ENCODE measurements at places on chromosomes 7 and 10.

GRCh38 chr7:20194343-20194995 lies 22.7 kb downstream of the MACC1 start:
- DNase-seq: no peak

DNA sequence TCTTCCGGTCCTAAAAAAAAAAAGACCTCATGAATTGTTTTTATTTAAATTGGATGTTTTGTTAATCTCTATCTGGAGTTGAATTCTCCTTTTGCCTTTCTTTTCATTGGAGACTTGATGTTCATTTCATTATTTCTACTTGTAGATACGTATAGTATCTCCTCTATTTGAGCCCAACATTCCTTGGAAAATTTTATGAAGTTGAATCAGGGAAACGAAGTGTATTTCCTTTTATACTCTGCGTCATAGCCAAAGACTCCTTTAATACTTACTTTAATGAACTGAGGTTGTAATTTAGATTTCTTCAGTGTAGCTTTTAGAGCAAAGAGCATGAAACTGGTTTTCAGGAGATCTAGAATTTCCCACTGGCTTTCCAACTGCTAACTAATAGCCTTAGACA lies 132.4 kb downstream of the KIAA1217 start:
- DNase-seq: no peak

- DNase-seq: no peak
Observed at GRCh38 chr10:43172645-43173044, 34.4 kb downstream of the CSGALNACT2 start.

DNA sequence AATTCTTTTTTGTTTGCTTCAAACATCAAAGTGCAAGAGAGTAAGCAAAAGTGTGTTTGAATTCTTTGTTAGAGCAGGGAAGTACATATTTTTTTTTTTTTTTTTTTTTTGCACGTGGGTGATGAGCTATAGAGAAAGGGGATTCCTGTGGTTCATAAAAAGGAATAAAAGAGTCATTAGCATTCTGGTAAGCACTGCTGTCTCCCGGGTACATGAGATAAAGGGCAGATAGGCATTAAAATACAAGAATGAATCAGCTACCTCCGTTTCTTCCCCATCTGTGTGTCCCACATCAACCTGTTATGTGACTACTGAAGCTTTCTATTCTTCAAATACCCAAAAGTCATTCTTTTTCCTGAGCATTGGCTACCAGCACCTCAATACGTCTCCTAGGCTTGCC lies 102.4 kb upstream of the SEMA3D start:
- DNase-seq: no peak
